ENCODE measurements at places on chromosomes 12 and 14.

DNA sequence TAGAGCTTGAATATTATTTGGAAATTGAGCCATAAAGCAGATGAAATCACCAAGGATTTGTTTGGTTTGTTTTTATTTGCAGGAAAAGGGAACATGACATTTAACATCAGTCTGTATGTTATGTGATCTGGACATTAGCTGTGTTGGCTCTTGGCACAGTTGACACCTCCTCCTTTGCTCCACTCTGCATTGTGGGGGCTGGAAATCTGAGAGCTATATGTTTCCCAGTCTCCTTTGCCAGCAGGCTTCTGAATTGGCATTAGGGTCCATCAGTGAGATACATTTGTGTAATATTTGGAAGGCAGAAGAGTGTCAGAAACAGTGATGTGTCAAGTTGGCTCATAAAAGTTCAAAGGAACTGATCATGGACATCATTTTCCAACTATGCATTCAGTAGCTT is 322.1 kb upstream of the ATP2B1 start:
- no peak for DNase-seq

DNA sequence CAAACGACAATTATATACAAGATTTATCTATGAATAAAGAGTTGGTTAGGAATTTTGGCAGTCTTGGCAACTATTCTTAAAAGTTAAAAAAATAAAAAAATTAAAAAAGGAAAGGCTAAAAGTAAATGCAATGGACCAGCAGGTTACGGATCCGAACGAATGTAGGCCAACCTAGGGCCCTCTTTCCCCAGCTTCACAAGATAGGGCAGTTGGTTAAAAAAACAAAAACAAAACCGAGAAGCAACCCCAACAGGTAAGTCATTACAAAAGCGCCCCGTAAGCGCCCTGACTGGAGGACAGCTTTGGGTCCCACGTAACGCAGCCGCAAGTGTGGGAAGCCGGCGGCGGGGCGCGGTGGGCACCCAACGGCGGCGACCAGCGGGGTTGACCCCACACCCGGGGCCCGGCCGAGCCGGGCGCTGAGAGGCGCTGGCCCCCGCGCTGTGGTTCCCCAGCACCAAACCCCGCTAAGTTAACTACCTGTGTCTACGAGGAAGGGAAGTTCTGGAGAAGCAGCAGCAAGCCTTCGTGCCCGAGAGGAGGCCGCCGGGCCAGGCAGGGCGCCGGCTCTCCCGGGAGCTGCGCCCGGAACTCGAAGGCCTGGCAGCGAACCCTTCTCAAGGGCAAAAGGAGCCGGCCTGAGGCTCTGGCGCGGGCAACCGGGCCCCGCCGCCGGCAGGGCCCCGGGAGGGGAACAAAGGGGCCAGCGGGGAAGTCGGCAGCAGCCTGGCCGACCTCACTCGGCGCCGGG is 882 bp downstream of the HECTD1 start:
- DNase-seq: peak; percentile 31

DNA sequence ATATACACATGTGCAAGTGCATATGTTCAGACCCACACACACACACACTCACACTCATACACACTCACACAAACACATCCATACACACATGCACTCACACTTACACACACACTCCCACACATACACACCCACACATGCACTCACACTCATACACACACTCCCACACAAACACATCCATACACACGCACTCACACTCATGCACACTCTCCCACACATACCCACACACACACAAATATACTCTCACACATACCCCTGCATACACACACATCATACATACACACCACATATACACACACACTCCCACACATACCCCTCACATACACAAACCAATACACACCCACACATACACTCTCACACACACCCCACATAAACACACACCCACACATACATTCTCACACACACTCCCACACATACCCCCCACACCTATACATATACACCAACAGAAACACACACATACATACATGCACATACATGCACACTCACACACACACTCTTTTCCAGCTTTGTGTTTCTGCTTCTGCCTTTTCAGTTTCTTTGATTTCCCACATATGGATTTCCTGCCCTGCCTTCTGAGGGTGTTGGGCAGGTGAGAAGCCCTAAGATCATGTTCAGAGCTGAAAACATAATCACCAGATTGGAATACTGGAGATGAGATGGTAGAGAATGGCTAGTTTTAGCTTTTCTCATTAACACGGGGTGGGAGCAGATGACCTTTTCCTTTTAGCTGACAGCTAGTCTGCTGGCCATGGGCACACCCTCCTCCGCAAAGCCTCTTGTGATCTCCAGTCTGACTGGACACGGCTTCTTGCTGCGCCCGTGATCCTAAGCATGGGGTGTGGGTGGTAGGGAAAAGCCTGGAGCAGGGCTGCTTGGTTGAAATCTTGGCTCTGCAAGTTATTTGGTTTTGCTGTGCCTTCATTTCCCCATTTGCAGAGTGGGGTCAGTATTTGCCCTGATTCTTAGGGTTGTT is 214.0 kb downstream of the CHST11 start:
- DNase-seq: no peak

GRCh38 chr14:29803045-29803444 is 124.6 kb downstream of the PRKD1 start:
- no peak for DNase-seq

DNA sequence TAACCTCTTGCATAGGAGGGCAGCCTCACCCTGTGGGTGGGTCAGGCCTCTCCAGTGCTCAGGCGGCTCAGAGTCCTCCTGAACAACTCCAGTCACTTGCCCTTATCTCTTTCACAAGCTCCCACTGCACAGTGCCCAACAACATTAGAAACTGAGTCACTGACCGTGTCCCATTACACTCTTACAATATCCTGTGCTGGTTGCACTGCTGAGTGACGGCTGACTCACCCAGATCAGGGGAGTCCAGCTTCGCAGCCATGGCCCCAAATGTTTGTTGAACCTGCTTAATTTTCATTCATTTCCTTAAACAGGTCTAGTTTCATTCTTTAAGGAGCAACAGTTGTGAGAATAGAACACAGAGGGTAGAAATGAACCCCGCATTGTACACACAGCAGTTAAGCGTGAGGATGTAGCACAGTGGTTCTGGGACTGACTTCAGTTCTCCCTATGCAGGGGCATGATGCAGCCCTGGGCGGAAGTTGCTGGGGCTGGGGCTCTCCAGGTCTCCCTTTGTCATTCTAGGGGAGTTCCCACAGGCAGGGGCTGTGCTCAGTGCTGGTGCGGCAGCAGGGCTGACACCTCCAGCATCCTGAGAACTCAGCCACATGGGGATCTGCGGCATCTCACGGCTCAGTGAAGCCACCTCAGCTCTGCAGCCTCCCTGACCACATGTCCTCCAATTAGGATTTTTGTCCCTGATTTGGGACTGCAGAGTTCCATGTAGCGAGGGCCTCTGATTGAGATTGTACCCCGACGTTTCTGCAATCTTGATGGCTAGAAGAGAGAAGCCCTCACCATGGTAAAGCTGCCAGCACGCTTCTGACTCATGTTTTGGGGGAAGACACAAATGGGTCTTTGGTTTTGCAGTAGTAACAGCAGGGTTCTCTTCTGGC is 16.1 kb downstream of the GPR68 start:
- no peak for DNase-seq

DNA sequence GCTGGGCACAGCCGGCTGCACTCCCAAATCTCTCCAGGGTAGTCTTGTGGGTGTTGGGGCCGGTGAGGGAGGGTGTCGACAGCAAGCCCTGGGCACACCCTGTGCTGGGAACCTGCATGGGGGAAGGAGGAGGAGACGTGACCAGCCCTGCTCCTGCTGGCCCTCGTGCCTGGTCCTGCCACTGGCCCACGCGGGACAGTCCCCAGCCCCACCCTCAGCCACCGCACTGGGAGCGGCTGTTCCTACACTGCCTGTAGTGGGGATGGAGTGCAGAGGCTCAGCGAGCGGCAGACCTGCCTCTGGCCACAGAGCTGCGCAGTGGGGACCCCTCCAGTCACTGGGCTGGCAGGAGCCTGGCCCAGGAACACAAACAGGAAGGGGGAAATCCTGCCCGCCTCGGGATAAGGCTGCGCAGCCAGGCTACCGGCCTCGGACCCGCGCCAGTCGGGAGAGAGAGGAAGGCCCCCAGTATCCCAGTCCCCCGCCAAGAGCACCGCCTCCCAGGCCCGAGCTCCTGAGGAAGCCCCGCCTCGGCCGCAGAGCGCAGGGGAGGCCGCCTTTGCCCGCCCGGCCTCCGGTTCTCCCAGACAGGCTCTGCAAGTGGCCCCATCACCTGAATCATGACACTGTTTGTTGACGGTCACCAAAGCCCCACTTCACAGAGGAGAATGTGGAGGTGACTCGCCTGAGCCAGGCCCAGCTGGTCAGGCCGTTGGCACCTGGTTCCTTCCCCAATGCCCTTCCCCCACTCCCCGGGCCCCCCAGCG is 10.6 kb downstream of the AHNAK2 start:
- DNase-seq: peak; percentile 36

- no peak for DNase-seq
These were observed 30.8 kb upstream of the BDKRB2 start for GRCh38 chr14:96173636-96174475.

DNA sequence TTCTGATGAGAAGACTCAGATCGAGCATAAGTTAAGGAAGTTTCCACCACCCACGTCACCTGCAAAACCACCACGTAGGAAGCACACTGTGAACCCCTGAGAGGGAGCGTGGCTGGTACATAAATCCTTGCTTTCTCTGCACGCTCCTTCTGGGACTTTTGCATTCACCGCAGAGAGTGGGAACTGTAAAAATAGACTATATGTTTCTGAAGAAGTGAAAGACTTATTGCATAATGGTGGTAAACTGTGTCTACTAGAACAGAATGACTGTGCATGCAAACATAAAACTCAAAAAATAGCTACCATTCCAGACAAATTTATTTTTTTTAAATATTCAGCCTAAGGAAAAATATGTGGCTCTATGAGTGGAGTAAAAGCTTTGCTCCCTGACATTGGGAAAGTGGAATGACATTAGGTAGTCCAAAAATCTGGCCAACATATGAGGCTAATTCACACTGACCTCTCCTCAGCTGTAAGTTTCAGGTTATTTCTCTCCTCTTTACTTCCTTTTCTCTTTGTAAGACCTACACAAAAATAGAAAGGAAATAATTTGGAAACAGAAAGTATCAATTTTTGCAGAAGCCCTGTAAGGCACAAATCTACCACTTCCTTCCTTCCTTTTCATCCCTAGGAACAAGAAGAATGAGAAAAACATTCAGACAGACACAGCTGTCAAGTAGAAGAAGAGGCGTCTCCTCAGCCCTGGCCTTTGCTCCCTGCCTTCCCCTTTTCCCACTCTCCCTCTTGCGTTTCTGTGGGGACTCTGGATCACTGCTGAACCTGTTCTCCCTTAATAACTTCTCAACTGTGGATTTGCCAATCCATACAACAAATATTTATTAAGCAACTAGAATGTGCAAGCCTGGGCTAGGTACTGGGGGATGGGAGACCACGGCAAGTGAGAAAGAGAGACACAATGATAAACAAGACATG is 264.3 kb upstream of the FOXN3 start:
- no peak for DNase-seq

DNA sequence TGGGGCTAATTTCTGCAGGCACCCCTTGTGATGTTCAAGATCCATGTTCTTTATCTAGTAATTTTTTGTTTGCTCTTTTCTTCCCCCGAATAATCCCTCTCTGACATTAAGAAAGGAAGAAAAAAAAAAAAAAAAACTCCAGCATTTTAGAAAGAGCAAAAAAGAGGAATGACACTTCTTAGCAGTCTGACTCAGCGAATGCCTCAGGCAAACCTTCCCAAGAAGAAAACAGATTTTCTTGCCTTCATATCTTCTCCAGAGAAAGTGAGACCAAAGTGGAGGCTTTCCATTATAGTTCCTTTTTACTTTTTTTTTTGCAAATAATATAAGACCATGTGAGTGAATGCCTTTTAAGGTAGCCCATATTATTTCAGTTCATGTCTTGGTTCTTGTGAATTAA is 479.0 kb upstream of the SYT1 start:
- DNase-seq: no peak

Measured in NCI-H526 treated with DMSO at 0.1 percent for 48 hours (cell line).